H54 (cell line): ENCODE measurements at places on chromosomes 3 and 15.

GRCh38 chr3:13717222-13717895 is 162.5 kb downstream of the WNT7A start:
- DNase-seq: no peak

DNA sequence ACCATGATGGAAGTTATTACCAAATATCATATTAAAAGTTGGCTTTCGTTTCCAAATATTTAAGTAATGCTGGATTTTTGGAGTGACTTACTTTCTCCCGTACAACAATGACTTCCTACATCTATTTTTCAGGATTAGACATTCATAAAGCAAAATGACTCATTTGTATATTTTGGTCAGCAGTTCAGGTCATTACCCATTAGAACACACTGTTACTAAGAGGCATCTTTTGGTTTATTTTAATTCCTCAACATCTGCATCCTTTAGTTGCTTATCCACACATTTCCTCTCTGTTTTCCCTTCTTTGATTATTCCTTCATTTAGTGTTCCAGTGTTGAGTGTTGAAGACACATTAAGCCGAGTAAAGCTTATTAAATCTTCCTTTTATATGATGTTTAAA is 348.2 kb downstream of the NAALADL2 start:
- DNase-seq: no peak

DNA sequence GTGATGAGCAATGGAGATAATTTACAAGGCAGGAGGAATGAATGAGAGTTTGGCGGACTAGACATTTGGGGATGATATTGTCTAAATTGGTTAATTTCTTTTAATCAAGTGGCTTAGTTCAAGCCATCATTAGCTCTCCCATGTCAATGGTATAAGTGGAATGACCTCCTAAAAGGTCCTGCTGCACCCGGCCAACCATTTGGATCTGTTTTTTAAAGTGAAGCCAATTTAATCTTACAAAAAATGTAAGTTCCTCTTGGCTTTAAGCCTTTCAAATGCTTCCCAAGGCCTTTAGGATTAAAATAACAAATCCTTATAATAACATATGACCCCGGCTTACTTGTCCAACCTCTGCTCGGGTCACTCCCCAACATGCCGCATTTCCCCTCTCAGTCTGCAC is 484.4 kb upstream of the ADAMTS9 start:
- no peak for DNase-seq

- DNase-seq: peak; percentile 52
These were observed 107.0 kb downstream of the GREM1 start for GRCh38 chr15:32824777-32825176.

GRCh38 chr15:64686130-64686735 is 89.2 kb downstream of the RBPMS2 start:
- no peak for DNase-seq

- no peak for DNase-seq
These were observed 381.4 kb downstream of the NTRK3 start for GRCh38 chr15:87874896-87875711.

DNA sequence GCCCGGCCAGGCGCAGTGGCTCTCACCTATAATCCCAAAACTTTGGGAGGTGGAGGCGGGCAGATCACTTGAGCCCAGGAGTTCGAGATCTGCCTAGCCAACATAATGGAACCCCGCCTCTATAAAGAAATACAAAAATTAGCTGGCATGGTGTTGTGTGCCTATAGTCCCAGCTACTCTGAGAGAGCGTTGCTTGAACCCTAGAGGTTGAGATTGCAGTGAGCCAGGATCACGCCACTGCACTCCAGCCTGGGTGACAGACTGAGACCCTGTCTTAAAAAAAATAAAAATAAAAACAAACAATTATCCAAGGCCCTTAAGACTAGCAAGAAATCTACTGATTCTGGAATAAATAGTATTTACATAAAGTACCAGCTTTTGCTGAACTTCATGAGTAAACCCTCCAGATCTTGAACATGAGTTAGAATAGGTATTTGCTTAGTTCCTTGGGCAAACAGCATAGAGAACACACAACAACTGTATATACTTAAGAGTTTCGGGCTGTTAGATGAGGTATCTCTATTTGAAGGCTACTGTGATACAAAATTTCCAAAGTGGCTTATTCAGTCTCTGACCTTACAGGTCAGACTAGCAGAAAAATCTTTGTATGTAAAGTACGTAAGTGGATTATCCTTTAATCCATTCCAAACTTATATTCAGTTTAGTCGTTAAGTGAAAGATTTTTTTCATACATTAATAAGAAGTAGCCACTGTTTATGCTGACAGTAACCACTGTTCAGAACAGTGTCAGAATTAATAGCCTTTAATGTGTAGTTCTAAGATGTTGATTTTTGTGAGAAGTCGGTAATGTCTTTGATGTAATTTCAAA is 171.1 kb upstream of the CGNL1 start:
- DNase-seq: no peak

DNA sequence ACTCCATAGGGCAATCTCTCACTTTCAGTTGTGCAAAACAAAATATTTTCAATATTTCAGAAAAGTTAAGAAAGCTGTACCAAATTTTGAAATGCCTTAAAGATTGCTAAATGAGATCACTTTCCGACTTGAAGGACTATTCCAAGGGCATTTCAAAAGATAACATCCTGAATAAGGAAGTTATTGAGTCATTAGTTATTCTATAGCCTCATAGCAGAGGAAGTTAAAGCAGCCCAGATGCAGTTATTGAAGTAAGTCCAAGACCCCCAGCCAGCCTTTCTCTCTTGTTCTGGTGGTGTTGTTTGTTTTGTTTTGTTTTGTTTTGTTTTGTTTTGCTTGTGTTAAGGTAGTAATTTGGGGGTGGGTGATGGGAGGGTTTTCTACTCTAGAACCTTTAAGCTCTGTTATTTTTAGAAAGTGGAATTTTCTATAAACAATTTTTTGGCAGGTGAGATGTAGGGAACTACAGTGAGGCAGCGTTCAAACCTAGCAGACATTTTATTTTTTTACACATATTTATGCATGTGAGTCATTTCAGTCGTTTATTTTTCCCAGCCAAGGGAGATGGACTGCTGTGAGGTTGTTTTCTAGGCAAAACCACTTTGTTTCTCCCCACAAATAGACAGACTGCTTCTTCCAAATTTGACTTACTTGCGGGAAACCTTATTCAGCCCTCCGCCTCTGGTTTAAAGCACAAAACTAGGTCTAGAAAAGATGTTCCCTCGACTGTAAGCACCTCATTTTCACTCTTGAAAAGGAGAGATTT is 216.3 kb upstream of the ARPP21 start:
- DNase-seq: no peak

GRCh38 chr15:47431501-47431900 is 285.8 kb upstream of the SEMA6D start:
- no peak for DNase-seq

DNA sequence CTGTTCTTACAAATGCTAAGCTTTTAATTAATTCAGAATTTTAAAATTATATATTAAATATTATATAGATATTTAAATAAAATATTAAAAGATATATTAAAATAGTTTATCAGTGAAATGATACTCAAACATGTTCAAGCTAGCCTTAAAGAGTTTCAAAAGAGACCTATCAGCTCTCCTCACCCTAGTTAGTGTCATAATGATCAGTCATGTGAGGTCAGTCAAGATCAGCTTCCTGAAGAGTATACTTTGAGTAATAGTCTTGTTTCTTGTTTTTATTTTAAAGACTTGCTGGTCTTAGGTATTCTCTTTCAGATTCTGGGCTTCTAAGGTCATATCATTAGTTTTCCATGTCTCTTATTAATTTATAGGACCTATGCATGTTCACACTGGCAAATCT is 14.5 kb downstream of the EXOG start:
- no peak for DNase-seq

DNA sequence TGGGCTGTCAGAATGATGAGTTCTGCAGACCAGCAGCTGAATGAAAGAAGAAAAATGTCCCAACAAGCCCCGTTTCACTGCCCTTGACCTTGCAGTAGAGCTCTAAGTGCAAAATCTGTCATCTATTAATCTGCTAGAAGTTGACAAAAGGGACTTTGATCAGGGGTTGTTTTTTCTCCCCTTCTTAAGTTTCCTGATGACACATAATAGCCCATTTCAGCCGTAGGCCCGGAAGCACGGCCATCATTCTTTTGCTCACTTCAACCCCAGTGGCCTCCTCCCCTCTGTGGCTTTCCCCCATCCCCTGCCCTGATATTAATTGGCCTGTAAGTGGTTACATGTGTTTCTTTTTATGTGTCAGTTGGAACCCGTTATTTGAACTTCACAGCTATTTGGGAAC is 298.9 kb downstream of the RPLP1 start:
- DNase-seq: no peak

- DNase-seq: no peak
These were observed 25.7 kb upstream of the ANO10 start for GRCh38 chr3:43647331-43648166.

DNA sequence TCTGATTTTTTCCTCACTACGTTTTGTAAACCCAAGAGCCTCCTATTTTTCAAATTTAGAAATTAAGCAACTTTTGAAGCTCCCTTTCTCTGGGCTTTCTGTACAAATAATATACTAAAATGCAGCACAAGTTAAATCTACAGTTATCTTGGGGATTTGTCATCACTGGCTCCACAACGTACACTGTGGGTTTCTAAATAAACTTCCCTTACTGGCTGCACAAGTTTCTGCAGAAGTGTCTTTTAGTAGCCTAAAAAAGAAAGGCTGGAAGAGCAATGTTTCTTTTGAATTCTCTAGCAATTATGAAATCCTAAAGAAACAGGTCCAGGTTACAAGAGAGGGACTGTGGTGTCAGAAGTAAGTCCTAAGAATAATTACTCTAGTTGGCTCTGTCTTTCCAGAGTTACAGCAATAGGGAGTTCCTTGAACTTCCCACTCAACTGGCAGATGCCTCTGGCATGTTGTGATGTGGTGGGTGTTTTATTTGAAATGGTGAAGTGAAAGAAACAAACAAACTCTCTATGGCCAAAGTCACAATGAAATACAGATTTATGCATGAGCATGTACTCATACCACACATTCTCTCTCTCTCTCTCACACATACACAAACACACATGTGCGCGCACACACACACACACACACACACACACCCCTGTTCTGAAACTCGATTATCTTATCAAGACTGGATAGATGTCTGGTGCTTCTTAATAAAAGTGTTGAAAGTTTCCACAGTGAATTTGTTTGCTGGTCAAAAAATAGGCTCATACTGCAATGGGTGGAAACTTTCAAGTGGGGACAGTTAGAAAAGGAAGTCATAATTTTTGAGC is 198.2 kb downstream of the SSR3 start:
- DNase-seq: no peak

DNA sequence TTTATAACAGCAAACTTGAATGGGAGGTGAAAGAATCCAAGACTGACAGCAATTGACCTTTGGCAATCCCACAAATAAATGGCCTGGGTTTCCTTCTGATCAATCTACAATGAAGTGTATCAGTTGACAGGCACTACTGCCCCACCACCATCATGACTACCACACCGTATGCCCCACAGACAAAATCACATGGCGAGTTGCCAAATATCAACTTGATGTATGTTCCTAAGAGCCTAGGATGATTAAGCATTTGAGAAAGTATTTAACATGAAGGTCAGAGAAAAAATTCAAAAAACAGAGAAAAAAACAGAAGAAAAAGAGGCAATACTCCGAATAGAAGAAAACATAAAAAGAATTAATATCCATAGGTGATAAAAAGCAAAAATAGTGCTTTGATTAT is 215.9 kb upstream of the STAC start:
- DNase-seq: no peak

- DNase-seq: no peak
These were observed 484.2 kb downstream of the MECOM start for GRCh38 chr3:169179321-169179720.

GRCh38 chr3:38038447-38038911 is 529 bp upstream of the DLEC1 start:
- DNase-seq: no peak

DNA sequence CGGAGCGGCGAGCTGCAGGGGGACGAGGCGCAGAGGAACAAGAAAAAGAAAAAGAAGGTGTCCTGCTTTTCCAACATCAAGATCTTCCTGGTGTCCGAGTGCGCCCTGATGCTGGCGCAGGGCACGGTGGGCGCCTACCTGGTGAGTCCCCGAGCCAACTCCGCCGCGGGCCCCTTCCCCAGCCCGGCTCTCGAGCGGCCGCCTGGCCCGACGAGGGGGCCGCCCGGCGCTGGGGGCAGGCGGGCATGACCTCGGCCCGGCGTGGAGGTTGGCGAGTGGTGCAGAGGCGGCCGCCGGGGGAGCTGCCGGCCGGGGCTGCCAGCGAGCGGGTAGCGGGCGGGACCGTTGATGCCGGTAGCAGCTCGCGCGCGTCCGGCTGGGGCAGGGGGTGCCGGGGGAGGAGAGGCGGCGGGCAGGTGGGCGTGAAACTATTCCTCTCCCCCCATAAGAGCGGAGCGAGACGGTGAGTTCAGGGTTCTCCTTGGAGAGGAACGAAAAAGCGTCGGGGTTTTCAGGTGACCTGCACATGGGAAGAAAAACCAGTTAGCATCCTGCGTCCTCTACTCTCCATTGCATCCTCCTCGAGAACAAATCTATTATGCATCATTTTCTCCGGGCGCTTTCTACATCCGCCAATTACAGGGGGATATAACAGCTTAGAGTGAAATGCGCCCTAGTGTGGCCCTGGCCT is 585 bp downstream of the SLCO3A1 start:
- DNase-seq: peak; percentile 37

- DNase-seq: no peak
These were observed 288.9 kb downstream of the ZBBX start for GRCh38 chr3:167091226-167091625.

GRCh38 chr3:73234354-73235014 is 173.0 kb downstream of the EBLN2 start:
- DNase-seq: no peak

DNA sequence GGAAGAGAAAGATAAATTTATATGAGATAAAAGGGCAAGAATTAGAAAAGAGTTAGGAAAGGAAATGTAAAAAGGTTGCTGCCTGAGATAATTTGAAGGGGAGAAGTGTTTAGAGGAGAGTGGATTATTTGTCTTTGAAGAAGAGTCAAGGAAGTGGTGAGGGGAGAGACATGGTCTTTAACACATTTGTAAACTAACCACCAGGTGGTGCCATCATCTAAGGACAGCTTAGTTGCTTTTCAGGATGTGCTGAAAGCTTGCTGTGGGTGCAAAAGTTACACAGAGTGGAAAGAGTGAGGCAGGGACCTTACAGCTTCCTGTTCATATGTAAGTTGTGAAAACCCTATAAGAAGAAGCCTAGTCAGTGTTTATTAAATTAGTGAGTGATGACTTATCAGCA is 114.1 kb upstream of the DNAJC19 start:
- DNase-seq: peak; percentile 7

DNA sequence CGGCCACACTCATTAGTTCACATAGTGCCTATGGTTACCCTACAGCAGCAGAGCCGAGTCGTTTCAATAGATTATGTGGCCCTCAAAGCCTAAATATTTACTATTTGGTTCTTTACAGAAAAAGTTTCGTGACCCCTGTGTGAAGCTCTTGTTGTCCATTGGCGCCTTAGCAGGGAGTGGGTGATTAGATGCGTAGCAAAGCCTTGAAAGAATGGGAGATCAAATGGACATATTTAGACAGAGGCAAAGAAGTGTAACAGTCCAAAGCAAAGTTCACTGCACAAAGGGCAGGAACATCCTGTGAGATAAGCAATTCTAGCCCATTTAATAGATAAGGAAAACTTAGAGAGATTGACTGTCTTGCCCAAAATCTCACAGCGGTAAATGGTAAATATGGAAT is 247.4 kb upstream of the TRIM42 start:
- DNase-seq: no peak

GRCh38 chr15:64883100-64883581 is 28.6 kb upstream of the ANKDD1A start:
- DNase-seq: no peak

- DNase-seq: no peak
These were observed 54.8 kb upstream of the ATP2C1 start for GRCh38 chr3:130838898-130839600.
